ENCODE measurements at places on chromosomes 5 and 9.

DNA sequence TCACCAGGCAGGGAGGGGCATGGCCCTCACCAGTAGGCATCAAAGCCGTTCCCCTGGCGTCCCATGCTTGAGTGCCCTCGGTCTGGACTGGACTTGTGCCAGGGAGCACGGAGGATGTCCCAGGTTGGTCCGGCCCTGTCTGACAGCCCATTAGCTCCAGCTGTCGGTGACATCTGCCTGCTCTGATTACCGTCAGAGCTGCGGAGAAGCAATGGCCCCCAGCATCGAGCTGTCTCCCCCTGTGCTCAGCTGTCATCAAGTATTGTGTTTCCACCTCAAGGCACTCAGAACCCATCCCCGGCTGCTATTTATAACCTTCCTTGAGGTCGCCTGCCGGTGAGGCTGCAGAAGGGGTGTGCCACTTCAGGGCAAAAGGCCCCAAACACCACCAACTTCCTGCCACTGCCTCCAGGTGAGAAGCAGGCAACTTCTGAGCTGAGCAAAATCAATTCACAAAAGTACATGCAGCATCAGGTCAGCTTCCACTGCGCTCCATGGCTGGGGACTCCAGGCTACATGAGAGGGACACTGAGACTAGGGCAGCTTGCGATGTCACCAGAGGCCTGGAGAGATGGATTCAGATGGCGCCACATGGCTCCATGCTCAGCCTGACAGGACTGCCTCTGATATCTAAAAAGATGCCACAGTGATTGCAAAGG is 142.7 kb downstream of the C5orf15 start:
- no peak for DNase-seq

DNA sequence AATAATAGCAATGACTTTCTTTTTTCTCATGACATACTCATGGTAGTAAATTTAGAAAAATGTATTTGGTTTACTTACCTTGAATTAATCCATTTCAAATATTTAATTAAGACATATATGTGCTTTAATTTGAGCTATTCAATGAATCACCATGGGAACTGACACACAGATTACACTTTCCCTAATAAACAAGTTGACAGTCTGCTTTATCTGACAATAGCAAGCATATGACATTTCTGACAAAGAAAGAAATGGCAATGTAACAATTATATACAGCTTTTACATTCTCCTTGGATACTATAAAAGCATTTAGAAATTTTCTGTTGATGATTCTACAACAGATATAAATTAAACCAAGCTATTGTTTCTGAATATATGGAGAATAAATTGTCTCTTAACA is 382.5 kb downstream of the CYLC2 start:
- DNase-seq: no peak

DNA sequence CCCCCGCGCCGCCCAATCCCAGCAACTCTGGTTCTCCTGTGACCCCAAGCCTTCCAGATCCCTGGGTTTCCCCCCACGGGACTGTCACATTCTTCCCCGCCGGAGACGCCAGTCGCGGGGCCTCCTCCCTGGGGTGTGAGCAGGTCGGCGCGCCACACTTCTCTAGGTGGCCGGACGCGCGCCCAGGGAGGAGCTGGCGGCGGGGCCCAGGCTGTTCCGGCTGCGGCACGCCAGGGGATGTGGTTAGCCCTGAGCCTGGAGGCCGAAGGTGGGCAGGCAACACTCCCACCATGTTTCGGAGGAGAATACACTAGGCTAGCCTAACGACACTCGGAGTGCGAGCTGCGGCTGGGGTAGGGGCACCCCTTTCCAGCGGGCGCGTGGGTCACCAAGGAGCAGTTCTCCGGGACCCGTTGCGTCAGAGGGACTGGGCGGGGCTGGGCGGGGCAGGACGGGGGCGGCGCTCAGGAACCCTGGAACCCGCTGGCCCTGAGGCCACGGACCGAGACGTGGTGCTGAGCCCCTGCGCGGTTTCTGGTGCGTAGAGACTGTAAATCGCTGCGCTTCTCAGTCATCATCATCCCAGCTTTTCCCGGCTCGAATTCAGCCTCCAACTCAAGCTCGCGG is at the start of gene SLC27A6:
TSS of gene SLC27A6 (plus strand) at position 478 of the 627 bp plus-strand sequence. CDS start 650 bp downstream, outside the sequence.
- DNase-seq: no peak

DNA sequence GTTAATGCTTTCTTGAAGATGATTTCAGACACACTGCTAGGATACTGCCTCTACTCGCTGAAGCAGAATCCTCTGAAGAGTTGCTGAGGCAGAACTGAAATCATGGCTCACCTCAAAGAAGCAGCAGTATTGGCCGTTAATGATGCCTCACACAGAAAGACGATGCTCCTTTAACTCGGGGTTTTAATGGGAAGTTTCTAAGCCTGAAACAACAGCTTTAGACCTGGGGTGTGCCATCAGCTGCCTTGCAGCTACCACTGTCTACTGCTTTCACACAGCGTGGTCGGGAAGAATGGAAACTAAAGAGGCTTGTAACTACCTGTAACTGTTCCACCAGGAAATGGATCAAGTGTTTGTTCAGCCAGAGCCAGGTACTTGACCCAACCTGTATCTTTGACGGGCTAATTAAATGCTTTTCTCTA is at the start of gene CTXN3:
TSS of gene CTXN3 (plus strand) at position 65 of the 422 bp plus-strand sequence. CDS start 8,440 bp downstream, outside the sequence.
- DNase-seq: no peak

DNA sequence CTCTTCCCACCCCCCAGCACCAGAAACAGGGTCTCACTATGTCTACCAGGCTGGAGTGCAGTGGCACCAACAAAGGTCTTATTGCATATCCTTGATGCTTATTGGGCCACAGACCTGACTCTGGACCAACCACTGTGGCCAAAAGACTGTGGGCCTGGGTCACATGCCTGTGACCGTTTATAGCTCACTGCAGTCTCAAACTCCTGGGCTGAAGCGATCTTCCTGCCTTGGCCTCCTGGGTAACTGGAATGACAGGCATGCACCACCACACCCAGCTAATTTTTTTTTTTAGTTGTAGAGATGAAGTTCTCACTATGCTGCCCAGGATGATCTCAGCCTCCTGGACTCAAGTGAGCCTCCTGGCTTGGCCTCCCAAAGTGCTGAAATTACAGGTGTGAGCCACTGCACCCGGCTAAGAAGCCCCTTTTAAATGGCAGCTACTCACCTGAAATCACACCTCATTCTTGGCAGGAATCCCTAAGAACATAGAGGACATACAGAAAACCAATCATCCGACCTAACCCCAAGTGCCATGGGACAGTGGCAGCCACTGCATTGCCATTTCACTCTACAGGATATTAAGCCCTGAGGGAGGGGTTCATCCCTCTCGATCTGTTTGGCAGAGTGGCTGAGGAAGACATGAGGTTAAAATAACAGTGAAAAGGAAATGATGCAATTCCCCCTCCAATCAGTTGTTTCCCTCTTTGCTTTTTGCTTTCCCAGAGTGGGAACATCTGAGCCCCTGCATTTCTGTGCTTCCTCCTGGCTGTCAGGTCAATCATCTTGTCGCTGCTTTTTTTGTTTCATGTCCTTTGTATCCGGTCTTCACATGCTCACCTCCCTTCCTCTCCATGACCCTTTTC is 74.6 kb downstream of the LRRC70 start:
- no peak for DNase-seq

DNA sequence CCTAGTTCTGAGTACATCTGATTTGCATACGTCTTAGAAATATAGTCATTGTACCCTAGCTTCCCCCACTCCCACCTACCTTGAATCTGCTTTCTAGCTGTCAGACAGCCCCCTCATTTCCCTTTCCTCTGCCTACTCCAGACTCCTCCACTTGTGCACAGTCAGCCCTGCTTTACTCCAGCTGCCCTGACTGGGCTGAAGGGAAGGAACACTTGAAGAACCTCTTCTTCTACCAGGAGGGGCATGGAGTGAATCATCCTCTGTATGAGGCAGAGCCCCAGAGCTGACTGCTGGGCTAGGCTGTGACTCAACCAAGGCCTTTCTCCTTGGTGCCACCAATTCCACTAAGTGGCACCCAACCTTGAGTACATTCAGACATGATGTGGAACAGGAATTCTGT is 18.1 kb upstream of the ZFR start:
- no peak for DNase-seq

DNA sequence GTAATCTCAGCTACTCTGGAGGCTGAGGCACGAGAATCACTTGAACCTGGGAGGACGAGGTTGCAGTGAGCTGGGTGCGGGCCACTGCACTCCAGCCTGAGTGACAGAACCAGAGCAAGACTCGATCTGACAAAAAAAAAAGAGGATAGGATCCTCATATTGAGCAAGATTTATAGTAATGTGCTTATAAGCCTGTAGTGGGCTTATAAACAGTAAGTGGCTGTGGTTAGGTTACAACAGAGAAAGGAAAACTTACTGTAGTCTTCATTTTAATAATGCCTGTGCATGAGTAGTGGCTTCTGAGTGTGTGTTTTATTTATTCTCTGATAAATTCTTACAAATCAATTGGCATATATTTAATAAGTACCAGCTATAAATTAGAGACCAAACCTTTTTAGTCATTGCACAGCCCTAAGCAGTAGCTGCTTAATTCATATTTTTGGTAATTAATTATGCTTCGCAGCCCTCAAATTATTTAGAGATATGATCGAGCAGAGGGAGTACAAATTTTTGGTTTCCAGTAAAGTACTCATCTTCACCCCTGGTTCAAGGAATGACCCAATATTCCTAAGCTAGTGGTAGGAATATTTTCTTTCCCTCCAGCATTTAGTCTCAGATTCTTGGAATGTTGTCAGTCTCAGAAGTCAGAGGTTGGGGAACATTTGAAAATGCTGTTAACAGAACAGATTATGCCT is 73.8 kb upstream of the KLF9 start:
- no peak for DNase-seq

GRCh38 chr9:116844621-116845020 is 157.5 kb downstream of the TRIM32 start:
- DNase-seq: no peak
